Retina (tissue), 1 donor: ENCODE measurements at places on chromosomes 5 and 9.

GRCh38 chr9:135103931-135104639, 16.6 kb downstream of the OLFM1 start:
- no peak for DNase-seq

DNA sequence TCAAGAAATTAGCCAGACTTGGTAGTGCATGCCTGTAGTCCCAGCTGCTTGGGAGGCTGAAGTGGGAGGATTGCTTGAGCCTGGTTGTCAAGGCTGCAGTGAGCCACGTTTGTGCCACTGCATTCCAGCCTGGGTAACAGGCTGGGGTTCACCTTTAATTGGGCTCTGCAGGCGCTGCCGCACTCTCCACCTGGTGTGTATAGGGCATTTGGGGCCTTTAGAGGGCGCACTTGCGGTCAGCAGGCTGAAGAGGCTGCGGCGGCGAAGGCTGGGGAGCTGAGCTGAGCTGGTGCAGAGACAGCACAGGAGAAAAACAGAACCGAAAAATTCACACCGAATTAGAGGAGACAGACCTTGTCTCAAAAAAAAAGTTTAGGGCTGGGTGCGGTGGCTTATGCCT, 31.2 kb downstream of the CDK7 start:
- no peak for DNase-seq

DNA sequence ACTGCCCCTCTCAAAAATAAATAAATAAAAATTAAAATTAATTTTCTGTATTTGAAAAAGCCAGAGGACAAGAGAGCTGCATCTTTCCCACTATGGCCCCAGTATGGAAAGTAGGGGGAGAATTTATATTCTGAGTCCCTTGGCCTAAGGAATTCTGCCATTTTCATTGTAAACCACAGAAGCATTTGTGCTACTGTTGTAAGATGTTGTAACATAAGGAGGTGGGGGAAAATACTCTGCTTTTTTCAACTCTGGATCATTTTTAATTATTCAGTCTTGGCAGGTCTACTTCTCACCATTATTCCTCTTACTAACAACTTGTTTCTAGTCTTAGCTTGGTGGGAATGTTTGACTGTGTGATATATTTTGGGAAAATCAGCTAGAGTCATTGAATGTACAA, 52.3 kb upstream of the APC start:
- DNase-seq: no peak

DNA sequence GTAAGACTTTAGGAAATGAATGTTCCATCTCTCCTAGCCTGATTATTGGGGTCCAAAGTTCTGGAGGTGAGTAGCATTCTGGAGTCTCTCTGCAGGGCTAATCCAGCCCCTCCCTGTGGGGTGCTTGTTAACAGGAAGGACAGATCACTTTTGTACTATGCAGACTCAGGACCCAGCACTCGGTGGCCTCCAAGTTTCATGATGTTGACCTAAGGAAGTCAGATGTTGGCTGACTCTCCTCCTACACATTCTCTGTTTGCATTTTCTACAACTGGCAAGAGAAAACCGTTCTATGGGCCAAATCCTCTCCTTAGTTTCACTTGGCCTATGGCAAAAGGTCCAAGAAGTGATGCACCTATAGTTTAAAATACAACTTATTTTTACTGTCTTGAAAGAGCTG, 5.5 kb upstream of the PDE8B start:
- DNase-seq: no peak

- no peak for DNase-seq
Measured at GRCh38 chr5:91937121-91937520, 554.0 kb upstream of the ARRDC3 start.

GRCh38 chr5:68385936-68386335, 170.4 kb downstream of the PIK3R1 start:
- DNase-seq: no peak

DNA sequence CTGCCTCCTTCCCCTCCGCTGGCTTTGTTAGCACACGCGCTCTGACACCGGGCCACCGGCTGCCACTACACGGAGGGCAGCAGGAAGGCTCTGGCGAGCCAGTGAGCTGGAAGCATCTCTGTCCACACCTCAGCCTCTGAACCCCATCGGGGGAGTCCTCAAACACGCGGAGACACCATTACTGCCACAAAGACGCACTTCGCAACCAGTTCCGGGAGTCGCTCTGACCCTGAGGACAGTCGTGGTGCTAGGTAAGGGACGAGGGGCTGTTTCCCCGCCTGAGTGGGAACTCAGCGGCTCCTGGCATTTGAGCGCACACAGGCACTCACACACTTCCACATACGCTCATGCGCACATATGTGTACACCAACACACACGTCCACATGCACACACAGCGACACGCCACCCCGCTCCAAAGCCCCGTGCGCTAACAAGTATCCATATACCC, 160.0 kb downstream of the C9orf152 start:
- DNase-seq: peak; percentile 90

DNA sequence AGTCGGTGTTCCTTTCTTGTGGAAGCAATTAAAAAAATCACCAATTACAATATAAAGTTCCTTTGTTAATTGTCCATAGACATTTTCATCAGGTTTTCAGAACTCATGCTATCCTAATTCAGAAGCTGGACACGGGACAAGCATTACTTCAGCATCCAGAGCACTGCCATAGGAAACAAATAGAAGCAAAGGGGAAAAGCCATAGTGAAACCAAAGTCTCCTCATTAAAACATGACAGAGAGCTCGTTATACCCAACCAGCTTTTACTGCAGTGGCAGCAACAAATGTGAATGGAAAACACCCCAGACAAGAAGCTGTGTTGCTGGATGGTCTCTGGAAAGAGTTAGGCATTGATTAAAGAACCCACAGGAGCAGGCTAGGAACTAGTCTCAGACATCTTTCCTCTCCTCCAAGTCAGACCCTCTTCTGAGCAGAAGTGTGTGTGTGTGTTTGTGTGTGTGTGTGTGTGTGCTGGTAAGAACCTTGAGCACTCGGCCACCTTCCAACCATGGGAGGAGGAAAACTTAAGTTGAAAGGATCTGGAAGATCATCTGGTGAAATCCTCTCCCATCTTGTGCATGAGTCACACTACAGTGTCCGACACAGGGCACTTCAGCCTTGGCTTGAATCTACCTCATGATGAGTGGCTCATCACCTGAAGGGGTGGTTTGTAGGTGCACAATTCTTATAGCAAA, 162.6 kb upstream of the ADAMTS16 start:
- DNase-seq: no peak

DNA sequence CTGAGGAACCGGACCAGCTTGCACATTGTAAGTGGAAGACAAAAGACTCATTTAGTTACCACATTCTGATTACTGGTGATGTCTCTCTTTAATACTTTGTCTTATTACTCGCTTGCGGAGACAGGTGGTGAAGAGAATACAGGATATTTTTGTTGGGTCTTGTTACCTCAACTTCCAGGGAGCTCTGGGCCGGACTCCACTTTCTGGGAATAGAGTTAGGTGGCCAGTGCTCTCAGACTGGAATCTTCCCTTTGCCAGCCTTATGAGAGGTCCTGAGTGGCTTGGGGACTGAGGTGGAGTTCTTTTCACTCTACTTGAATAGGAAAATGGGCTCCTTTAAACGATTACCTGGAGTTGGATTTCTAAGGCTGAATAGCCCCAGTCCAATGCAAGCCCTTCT, 33.3 kb upstream of the SPRY4 start:
- DNase-seq: no peak

DNA sequence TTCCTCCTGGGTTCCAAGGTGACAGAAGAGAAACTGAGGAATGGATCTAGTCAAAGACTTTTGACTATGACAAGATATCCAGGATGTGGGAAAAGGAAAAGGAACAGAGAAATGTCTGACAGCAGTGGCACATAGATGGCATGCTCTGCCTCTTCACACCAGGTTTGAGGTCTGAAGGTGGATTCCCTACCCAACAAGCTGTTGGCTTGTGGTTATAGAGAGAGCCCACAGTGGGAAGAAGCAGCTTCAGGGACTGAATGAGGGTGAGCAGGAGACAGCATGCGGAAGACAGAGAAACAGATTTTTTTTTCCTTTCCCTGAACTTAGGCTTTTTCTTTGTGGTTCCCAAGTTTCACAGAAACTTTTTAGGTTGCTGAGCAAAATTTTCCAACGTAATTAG, 20.6 kb downstream of the IFNW1 start:
- DNase-seq: no peak

GRCh38 chr5:177132136-177133095, 1.2 kb upstream of the NSD1 start:
- DNase-seq: peak; percentile 92

DNA sequence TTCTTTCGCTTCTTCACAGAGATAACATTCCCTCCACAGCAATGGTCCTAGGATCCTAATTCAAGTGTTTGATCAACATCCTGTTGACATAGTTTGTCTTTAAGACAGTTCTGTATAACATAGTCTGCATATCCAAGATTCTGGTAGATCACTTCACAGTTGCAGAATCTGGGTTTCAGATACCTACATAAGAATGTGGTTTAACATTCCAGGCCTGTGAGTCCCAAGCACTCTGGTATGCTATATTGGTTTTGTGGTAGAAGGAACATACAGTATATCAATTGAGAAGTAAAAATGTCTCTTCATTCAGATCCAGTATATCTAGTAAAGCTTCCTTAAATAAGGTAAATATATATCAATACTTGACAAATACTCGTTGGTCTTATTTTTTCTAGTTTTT, 914.2 kb upstream of the CDH6 start:
- no peak for DNase-seq

DNA sequence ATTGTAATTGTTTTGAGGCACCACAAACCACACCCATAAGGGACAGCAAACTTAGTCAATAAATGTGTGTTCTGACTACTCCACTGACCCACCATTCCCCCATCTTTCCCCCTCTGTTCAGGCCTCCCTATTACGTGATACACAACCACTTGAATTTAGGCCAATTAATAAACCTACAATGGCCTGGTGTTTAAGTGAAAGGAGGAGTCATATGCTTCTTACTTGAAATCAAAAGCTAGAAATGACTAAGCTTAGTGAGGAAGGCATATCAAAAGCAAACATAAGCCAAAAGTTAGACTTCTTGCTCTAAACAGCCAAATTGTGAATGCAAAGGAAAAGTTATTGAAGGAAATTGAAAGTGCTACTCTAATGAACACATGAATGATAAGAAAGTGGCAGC, 14.6 kb downstream of the ZBTB43 start:
- DNase-seq: no peak

DNA sequence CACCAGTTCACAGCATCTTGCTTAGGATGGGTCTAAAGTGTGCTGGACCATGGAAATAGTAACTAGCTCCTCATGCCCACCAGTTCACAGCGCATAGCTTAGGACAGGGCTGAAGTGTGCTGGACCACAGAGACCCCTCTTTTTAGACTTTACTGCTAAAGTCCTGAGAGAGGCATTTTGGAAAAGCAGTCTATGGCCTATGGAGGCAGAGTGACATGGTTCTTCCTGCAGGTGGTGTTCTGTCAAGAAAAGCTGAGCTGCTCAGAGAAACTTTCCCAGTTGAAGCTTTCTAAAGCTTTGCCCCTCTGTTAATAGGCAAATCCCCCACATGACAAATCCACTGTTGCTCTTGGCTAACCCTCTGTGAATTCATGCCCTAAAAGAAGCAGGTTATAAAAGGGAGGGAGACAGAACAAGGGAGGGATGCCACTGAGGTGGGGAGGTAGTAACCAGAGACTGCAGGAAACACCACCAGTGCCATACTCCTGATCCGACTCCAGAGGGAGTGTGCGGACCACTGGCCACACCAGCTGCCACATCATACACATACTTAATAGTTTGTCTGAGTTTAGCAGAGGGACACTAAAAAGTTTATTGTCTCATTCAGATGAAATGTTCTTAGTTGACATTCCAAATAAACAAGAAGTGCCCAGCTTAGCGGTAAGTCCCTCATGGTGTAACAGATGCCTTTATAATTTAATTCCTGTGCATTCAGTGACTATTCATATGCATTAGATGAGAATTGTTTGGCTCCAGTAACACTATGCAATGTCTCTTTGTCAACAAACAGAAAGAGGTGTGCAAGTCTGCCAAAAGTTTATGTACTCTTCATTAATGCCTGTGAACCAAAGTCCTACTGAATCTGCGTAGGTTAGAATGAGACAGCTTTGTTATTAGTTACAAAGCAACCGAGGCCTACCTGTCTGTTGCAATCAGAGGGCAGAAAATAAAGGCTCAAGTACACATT, 236.2 kb upstream of the NFIL3 start:
- DNase-seq: peak; percentile 41

DNA sequence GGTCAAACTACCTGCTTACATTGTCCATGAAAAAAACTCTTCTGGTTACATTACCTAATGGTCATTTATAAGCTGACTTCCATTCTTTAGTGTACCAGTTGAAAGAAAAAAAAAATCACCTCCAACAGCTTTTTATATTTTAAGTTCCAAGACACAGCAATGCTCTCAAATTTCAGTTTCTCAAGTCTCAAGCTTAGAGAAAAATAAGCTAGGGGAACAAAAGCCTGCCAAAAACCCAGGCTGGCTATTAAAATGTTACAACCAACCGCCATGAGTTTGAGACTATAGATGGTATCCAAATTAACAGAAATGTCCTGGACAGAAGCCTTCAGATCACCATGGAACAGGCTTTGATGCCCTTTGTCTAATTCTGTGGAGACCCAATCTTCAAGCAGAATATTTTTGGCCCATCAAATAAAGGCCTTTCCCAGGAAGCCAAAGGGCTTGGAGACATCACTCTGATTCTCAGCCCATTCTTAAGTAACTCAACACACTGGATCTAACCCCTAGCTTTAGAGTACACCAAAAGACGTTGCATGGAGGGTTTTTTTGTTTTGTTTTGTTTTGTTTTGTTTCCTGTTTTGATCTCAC, 343.7 kb downstream of the GLIS3 start:
- DNase-seq: no peak

DNA sequence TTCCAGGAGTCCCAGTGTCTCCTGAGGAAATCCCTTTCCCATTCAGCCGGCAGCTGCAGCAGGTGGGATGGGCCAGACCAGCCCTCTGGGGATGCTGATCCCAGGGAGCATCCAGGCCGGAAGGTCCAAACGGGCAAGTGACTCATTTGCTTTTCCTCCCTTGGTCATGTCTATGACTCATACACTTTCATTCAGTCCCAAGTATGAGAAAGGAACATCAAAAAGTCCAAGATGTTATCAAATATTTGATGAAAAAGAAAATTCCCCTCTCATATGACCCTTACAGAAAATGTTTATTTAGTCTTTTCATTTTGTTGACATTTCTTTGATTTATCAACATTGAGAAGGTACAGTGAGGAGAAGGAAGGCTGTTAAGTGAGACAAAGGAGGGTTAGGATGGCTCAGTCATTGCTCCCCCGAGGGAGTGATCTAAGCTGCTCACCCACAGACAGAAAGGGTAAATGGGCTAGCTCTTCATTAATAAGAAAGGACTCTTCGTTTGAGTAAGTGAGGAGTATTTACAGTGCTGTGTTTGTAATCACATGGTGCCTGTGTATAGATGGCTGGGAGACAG, 117.6 kb upstream of the ANKRD55 start:
- no peak for DNase-seq

- no peak for DNase-seq
Measured at GRCh38 chr9:96137671-96138429, 164.1 kb downstream of the HSD17B3 start.

- no peak for DNase-seq
Measured at GRCh38 chr5:65198456-65199120, 283.1 kb downstream of the ADAMTS6 start.

DNA sequence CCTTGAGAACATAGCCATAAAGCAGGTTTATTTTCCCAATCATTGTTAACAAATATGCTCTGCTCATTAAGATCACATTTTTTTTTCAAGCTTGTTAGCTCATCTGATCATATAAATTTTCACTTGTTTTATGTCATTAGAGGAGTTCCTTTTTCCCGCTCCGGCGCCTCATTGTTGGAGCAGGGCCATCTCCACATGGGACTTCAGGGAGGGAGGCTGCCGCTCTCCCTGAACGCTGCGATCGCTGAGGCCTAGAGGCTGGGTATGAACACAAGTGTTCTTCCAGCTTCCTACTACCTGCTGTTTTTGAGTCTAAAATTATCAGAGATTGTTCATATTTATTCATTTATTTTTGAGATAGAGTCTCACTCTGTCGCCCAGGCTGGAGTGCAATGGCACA, 246.9 kb downstream of the MPDZ start:
- DNase-seq: no peak
